Regular cardiac myocyte (primary cell): ENCODE measurements at places on chromosomes 3 and 15. TPM values are rescaled to one million over a fixed set of nuclear protein-coding genes. Genes with fewer than 3 reads are reported as not detected.

CHRFAM7A gene
- total RNA-seq = 0.19 and 0.28 TPM in 2 replicates

SLITRK3 gene
- total RNA-seq = not detected in 2 replicates

CHAC1 gene
- total RNA-seq = 3.9 and 6.5 TPM in 2 replicates

CYP19A1 gene
- 0.19 and 1.1 TPM in 2 replicates for total RNA-seq

CFAP100 gene
- total RNA-seq = not detected in 2 replicates

CRELD1 gene
- total RNA-seq = 23.6 and 77.0 TPM in 2 replicates

POTEB2 gene
- not detected in 2 replicates for total RNA-seq

LARP6 gene
- 49.0 and 65.0 TPM in 2 replicates for total RNA-seq

TMEM266 gene
- total RNA-seq = not detected in 2 replicates

CPNE9 gene
- 0.19 TPM in 1 of 2 replicates, not detected in the other for total RNA-seq

PLSCR5 gene
- total RNA-seq = not detected in 2 replicates
